ENCODE measurements at places on chromosomes 6 and 20. TPM values are rescaled to one million over a fixed set of nuclear protein-coding genes. Genes with fewer than 3 reads are reported as not detected.

GRCh38 chr6:19837511-19838441 lies 606 bp downstream of the ID4 start:
- DNase-seq, result no peak
- H3K36me3 ChIP-seq, result peaks cover 4% of the 10 kb centered on the region
- H3K27ac ChIP-seq, result no peak overlapping the region
- no peak overlapping the region for H3K4me3 ChIP-seq
- H3K27me3 ChIP-seq, result peaks cover 43% of the 10 kb centered on the region
- peaks cover 5% of the 10 kb centered on the region for H3K4me1 ChIP-seq

Gene DDO
- total RNA-seq, result not detected

Gene MAD2L1BP
- total RNA-seq, result 31.6 TPM

DNA sequence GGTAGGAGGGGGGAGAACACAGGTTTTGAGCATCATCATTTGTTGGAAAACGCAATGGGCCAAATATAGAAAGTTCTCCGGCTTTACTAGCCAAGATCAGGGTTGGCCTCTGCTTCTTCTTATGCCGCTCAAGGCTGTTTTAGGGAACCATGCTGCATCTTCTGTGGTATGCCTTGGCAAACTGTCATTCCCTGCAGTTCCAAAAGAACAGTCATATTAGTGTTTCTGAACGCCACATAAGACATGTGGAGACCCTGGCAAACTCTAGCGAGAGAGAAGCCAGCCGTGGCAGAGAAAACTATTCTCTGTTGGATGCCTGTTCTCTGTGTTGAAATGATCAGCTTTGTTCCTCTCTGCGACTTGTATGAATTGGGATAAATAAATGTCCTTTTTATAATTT lies 10.8 kb downstream of the ACTR5 start:
- H3K27me3 ChIP-seq, result no peaks in the 10 kb centered on the region
- peaks cover 19% of the 10 kb centered on the region for H3K4me1 ChIP-seq
- H3K4me3 ChIP-seq, result no peak overlapping the region
- DNase-seq, result no peak
- peaks cover 55% of the 10 kb centered on the region for H3K36me3 ChIP-seq

DNA sequence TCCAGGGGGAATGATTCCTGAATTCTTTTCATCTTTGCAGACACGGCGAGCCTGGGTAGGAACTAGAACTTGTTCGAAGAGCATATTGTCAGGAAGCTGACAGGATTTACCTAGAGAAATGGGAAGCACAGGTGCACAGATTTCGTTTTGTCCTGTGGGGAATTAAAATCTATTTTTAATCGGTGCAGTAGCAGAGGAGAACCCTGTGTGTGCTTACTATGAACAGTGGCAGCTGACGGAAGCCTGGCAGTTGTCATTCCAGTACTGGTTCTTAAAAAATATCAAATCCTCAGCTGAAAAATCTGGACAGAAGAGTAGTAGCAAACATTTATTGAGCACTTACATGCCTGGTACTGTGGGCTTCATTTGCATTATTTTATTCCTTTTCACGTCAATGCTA lies 609.0 kb downstream of the QKI start:
- H3K27ac ChIP-seq, result no peak overlapping the region
- no peaks in the 10 kb centered on the region for H3K36me3 ChIP-seq
- no peak for DNase-seq
- no peak overlapping the region for H3K4me3 ChIP-seq
- no peaks in the 10 kb centered on the region for H3K4me1 ChIP-seq

- H3K27ac ChIP-seq, result no peak overlapping the region
- H3K27me3 ChIP-seq, result no peaks in the 10 kb centered on the region
- H3K4me3 ChIP-seq, result no peak overlapping the region
- H3K36me3 ChIP-seq, result no peaks in the 10 kb centered on the region
- H3K4me1 ChIP-seq, result no peaks in the 10 kb centered on the region
Observed at GRCh38 chr20:6466075-6466810, 301.2 kb upstream of the BMP2 start.

DNA sequence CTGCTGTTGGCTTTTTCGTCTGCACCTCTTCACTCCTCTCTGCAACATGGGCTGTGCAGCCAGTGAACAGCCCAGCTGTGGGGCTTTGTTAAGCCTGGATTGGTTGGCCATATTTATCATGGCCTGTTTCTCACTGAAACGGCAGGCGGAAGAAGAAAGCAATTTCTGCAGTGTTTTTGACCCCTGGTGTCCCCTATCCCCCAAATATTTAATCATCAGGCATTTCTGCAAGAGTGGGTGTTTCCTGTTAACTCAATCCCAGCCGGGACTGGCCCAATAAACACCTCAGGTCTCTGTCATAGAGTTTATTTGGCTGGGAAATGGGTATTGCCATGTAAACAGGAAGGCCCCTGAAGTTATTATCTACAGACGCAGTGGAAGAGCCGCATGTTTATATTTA lies 174.8 kb upstream of the SUPT3H start:
- H3K4me1 ChIP-seq, result peaks cover 30% of the 10 kb centered on the region
- no peak overlapping the region for H3K4me3 ChIP-seq
- H3K27me3 ChIP-seq, result no peaks in the 10 kb centered on the region
- no peak overlapping the region for H3K27ac ChIP-seq
- peaks cover 26% of the 10 kb centered on the region for H3K36me3 ChIP-seq

DNA sequence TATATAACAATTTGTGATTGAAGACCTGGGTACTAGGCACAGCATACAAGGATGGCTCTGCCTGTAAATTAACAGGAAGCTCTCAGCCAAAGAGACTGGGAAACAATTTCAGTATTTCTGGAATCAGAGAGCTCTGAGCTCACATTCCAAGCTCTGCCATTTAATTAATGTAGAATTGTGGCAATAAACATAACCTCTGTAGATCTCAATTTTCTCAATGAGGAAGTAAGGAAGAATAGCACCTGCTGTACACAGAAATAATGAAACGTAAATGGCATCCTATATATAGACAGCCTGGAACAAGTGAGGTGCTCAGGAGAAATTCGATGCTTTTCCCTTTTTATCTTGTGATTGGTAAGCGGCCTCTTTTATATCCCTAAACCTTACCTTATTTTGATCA lies 538.5 kb upstream of the JAG1 start:
- H3K4me3 ChIP-seq, result no peak overlapping the region
- H3K36me3 ChIP-seq, result no peaks in the 10 kb centered on the region
- H3K4me1 ChIP-seq, result no peaks in the 10 kb centered on the region
- no peaks in the 10 kb centered on the region for H3K27me3 ChIP-seq
- H3K27ac ChIP-seq, result no peak overlapping the region

DNA sequence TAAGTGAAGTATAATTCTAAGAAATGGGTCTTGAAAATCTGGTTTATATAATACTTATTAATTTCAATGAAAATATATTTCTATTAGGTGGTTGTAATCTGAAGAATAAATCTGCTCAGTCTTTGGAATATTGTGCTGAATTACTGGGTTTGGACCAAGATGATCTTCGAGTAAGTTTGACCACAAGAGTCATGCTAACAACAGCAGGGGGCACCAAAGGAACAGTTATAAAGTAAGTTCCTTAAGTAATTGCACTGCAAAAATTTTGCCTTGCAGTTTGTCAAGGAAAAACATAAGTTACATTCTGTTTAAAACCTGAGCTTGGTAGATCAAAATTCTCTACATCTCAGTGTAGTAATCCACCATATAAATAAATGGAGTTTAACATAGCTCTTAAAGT lies 106.0 kb downstream of the MYO6 start:
- no peaks in the 10 kb centered on the region for H3K27me3 ChIP-seq
- no peak for DNase-seq
- no peak overlapping the region for H3K4me3 ChIP-seq
- H3K27ac ChIP-seq, result no peak overlapping the region
- H3K36me3 ChIP-seq, result peaks cover 3% of the 10 kb centered on the region

GRCh38 chr20:36574366-36575135 lies 1.2 kb downstream of the TGIF2 start:
- H3K27me3 ChIP-seq, result no peaks in the 10 kb centered on the region
- peak overlapping the region; percentile 87 for H3K4me3 ChIP-seq
- H3K4me1 ChIP-seq, result peaks cover 35% of the 10 kb centered on the region

DNA sequence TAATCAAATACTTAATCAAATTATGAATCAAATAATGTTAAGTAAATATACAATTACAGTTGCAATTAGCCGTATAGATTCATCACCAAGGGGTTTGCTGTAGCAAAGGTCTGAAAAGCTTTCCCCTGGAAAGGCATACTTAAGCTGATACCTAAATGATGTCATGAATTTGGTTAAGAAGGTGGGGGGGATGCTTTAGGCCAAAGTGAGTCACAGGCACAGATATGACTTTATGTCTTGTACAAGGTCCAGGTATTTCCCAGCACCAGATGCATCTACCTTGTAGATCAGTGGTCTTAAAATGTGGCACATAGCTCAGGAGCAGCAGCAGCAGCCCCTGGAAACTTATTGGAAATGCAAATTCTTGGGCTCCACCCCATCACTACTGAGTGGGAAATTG lies 557.3 kb upstream of the CDH4 start:
- H3K27me3 ChIP-seq, result peaks cover 12% of the 10 kb centered on the region
- peaks cover 4% of the 10 kb centered on the region for H3K4me1 ChIP-seq
- no peak overlapping the region for H3K27ac ChIP-seq
- DNase-seq, result no peak
- H3K36me3 ChIP-seq, result no peaks in the 10 kb centered on the region

GRCh38 chr20:44597930-44598329 lies 15.6 kb downstream of the PKIG start:
- H3K27ac ChIP-seq, result no peak overlapping the region
- no peaks in the 10 kb centered on the region for H3K36me3 ChIP-seq
- H3K27me3 ChIP-seq, result no peaks in the 10 kb centered on the region
- no peak for DNase-seq

- DNase-seq, result peak; percentile 47
- peaks cover 23% of the 10 kb centered on the region for H3K36me3 ChIP-seq
- peak overlapping the region; percentile 95 for H3K27ac ChIP-seq
- H3K4me3 ChIP-seq, result peak overlapping the region; percentile 93
- peaks cover 1% of the 10 kb centered on the region for H3K27me3 ChIP-seq
- H3K4me1 ChIP-seq, result peaks cover 17% of the 10 kb centered on the region
Observed at GRCh38 chr6:136822046-136822375, 381 bp upstream of the PEX7 start.

GRCh38 chr6:3584606-3585005 lies 127.8 kb upstream of the SLC22A23 start:
- H3K27ac ChIP-seq, result no peak overlapping the region
- peaks cover 26% of the 10 kb centered on the region for H3K27me3 ChIP-seq
- H3K4me1 ChIP-seq, result no peaks in the 10 kb centered on the region
- H3K4me3 ChIP-seq, result no peak overlapping the region
- no peak for DNase-seq
- peaks cover 6% of the 10 kb centered on the region for H3K36me3 ChIP-seq

DNA sequence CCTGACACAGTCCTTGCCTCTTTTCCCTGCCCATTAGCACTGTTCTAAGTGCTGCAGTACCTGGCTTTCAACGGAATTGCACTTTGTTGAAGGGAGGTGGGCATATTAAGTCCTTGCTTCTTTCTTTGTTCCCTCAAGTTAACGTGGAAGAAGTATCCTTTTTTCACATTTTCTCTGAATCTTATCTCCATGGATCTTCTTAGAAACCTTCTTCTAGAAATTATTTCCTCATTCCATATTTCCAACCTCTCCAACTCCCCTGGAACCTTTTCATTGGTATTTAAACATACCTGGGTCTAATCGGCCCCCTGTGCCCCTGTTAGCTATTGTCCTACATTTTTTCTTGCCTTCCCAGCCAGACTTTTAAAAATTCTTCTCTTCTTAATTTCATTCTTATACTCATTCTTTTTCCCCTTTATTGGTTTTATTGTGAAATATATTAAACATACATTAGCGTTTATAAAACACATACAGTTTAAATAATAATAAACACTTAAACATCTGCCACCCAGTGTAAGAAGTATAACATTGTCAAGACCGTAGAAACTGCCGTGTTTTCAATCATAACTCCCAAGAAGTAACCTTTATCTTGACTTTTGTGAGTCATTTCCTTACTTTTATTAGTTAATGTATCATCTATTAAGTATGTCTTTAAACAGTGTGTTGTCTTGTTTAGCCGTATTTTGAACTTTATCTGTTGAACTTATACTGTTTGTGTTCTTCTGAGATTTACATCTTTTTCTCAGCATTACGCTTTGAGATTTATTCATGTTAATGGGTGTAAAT lies 118.2 kb downstream of the CDKAL1 start:
- peaks cover 34% of the 10 kb centered on the region for H3K36me3 ChIP-seq
- H3K27ac ChIP-seq, result no peak overlapping the region
- no peaks in the 10 kb centered on the region for H3K27me3 ChIP-seq
- no peak overlapping the region for H3K4me3 ChIP-seq
- no peak for DNase-seq

- no peaks in the 10 kb centered on the region for H3K4me1 ChIP-seq
- H3K4me3 ChIP-seq, result no peak overlapping the region
- no peaks in the 10 kb centered on the region for H3K36me3 ChIP-seq
- H3K27ac ChIP-seq, result no peak overlapping the region
- H3K27me3 ChIP-seq, result peaks cover 2% of the 10 kb centered on the region
Observed at GRCh38 chr6:88246654-88247053, 80.5 kb upstream of the CNR1 start.

DNA sequence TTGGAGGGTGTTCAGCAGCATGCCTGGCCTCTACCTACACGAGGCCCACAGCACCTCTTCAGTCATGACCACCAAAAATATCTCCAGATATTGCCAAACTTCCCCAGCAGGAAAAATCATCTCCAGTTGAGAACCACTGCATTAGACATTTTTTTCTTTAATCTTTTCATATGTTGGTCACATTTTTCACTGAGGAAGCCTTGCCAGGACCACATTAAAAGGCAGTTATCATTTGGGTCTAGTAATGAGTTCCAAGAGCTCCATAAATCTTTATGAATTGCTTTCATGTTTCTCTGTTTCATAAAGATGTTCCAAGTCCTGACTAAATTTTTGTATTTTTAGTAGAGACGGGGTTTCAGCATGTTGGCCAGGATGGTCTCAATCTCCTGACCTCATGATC lies 28.8 kb downstream of the MTRES1 start:
- no peak overlapping the region for H3K27ac ChIP-seq
- H3K27me3 ChIP-seq, result no peaks in the 10 kb centered on the region

DNA sequence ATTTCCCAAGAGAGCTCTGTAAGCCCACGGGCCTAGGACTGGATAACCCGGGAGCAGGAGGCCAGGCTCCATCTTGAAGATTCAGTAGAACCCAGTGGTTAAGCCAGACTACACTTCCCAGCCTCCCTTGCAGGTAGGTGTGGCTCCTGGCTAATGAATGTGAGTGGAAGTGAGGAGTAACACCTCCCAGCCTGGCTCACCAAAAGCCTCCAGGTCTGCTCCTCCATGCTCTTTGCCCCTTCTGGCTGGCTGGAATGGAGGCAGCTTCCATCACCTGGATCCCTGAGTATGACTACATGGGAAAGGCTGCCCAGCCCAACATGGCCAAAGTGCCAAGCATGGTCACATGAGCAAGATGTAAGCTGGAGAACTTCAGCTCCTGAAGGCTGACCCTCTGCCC lies 9.7 kb downstream of the LRRN4 start:
- DNase-seq, result no peak
- no peak overlapping the region for H3K4me3 ChIP-seq
- no peak overlapping the region for H3K27ac ChIP-seq
- H3K36me3 ChIP-seq, result peaks cover 28% of the 10 kb centered on the region
- no peaks in the 10 kb centered on the region for H3K4me1 ChIP-seq

DNA sequence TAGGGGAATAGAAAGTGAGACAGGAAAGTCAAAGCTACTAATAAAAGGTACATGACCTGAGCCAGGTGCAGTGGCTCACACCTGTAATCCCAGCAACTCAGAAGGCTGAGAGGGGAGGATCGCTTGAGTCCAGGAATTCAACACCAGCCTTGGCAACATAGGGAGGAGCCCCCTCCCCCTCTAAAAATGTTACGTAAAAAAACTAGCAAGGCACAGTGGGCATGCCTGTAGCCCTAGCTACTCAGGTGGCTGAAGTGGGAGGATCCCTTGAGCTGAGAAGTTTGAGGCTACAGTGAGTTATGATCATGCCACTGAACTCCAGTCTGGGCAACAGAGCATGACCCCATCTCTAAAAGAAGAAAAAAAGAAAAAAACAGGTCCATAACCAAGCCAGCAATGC lies 186.1 kb upstream of the RIN2 start:
- no peak overlapping the region for H3K4me3 ChIP-seq
- H3K4me1 ChIP-seq, result no peaks in the 10 kb centered on the region
- DNase-seq, result no peak
- no peaks in the 10 kb centered on the region for H3K36me3 ChIP-seq
- peaks cover 2% of the 10 kb centered on the region for H3K27me3 ChIP-seq
